Activated CD8-positive, alpha-beta memory T cell treated with anti-CD3 and anti-CD28 coated beads, Interleukin-2, amount 10 ng/mL, durations not matched to agents 7 days and 5 days (primary cell): ENCODE measurements at places on chromosomes 1 and 21.

GRCh38 chr21:23045955-23046354, 2047.7 kb downstream of the NCAM2 start:
- no peak for DNase-seq
- H3K36me3 ChIP-seq = no peaks in the 10 kb centered on the region
- H3K4me3 ChIP-seq = no peak overlapping the region
- no peak overlapping the region for H3K27ac ChIP-seq
- H3K27me3 ChIP-seq = no peaks in the 10 kb centered on the region

DNA sequence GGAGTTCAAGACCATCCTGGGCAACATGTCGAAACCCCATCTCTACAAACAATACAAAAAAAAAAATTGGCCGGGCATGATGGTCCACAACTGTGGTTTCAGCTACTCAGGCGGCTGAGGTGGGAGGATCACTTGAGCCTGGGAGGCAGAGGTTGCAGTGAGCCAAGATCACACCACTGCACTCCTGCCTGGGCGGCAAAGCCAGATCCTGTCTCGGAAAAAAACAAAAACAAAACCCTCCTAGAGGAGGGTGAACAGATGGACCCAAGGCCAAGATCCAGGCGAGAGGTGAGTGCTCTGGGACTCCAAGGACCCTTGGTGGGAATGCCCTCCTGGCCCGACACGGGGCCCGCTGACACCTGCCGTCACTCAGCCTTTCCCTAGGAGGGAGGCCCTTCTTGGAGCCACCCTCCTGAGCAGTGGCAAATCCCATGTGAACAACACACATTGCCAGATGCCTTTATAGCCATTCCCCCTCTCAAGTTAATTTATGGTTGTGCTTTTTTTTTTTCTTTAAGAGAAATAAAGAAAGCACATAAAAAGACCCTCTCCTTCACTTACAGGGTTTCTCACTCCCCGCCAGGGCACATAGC, 380 bp downstream of the TFF2 start:
- H3K27me3 ChIP-seq = no peaks in the 10 kb centered on the region
- H3K36me3 ChIP-seq = no peaks in the 10 kb centered on the region
- H3K27ac ChIP-seq = no peak overlapping the region
- no peaks in the 10 kb centered on the region for H3K4me1 ChIP-seq
- no peak for DNase-seq

GRCh38 chr21:19776076-19776475, 1222.1 kb upstream of the NCAM2 start:
- H3K27me3 ChIP-seq = no peaks in the 10 kb centered on the region
- no peaks in the 10 kb centered on the region for H3K36me3 ChIP-seq
- no peak for DNase-seq

- H3K27ac ChIP-seq = no peak overlapping the region
- no peak overlapping the region for H3K4me3 ChIP-seq
- no peak for DNase-seq
- H3K27me3 ChIP-seq = peaks cover 4% of the 10 kb centered on the region
- H3K36me3 ChIP-seq = no peaks in the 10 kb centered on the region
Observed at GRCh38 chr1:224959115-224959514, 29.6 kb downstream of the DNAH14 start.

DNA sequence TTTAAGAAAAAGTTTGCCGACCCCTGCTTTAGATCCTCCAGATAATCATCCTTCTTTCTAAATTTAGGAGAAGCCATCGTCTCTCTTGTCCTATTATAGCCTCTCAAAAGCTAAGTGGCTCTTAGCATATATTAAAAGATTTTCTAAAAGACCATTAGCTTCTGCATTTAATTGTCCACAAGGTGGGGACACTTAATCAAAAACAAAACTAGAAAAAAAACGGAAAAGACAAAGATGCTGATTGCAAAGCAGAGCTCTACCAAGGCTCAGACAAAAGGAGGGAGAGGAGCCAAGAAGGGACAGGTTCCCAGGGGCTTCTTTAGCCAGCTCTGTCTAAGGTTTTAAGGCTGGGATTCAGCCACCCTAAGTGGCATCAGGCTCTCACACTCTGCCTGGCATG, 128.3 kb upstream of the HMGB4 start:
- H3K36me3 ChIP-seq = no peaks in the 10 kb centered on the region
- peaks cover 10% of the 10 kb centered on the region for H3K27me3 ChIP-seq
- no peak overlapping the region for H3K4me3 ChIP-seq
- H3K27ac ChIP-seq = no peak overlapping the region

- no peaks in the 10 kb centered on the region for H3K4me1 ChIP-seq
- no peaks in the 10 kb centered on the region for H3K36me3 ChIP-seq
- no peak overlapping the region for H3K27ac ChIP-seq
Observed at GRCh38 chr1:15173863-15174614, 20.5 kb downstream of the TMEM51 start.

DNA sequence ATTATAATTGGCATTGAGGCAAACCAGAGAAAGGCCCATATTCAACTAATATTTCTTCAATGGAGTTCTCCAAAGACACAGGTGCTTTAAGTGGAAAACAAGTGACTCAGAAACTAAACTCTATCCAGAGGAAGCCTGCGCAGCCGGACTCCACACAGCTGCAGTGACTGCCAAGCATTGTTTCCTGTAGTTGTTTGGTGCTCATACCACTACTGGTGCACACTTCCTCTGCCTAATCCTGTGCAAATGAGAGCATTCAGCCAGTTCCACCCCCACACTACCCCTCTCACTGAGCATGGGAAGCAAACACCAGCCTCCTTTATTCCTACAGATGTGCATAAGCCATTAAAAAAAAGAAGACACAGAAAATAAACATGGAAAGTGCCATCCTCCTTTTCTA, 102.9 kb downstream of the VAV3 start:
- no peaks in the 10 kb centered on the region for H3K27me3 ChIP-seq
- no peak overlapping the region for H3K4me3 ChIP-seq
- peaks cover 22% of the 10 kb centered on the region for H3K4me1 ChIP-seq

- H3K4me1 ChIP-seq = peaks cover 19% of the 10 kb centered on the region
- peaks cover 2% of the 10 kb centered on the region for H3K36me3 ChIP-seq
- H3K4me3 ChIP-seq = no peak overlapping the region
- H3K27ac ChIP-seq = no peak overlapping the region
- DNase-seq = no peak
Observed at GRCh38 chr1:184157394-184157742, 105.8 kb downstream of the TSEN15 start.

GRCh38 chr21:34073749-34074282, 438 bp downstream of the MRPS6 start:
- no peak for DNase-seq
- H3K27me3 ChIP-seq = peaks cover 5% of the 10 kb centered on the region
- peaks cover 44% of the 10 kb centered on the region for H3K4me1 ChIP-seq
- H3K4me3 ChIP-seq = peak overlapping the region; percentile 90
- H3K36me3 ChIP-seq = peaks cover 37% of the 10 kb centered on the region

GRCh38 chr1:48263041-48263440, 40.5 kb downstream of the SLC5A9 start:
- no peak overlapping the region for H3K4me3 ChIP-seq
- H3K27ac ChIP-seq = no peak overlapping the region
- no peaks in the 10 kb centered on the region for H3K36me3 ChIP-seq
- H3K27me3 ChIP-seq = peaks cover 7% of the 10 kb centered on the region

DNA sequence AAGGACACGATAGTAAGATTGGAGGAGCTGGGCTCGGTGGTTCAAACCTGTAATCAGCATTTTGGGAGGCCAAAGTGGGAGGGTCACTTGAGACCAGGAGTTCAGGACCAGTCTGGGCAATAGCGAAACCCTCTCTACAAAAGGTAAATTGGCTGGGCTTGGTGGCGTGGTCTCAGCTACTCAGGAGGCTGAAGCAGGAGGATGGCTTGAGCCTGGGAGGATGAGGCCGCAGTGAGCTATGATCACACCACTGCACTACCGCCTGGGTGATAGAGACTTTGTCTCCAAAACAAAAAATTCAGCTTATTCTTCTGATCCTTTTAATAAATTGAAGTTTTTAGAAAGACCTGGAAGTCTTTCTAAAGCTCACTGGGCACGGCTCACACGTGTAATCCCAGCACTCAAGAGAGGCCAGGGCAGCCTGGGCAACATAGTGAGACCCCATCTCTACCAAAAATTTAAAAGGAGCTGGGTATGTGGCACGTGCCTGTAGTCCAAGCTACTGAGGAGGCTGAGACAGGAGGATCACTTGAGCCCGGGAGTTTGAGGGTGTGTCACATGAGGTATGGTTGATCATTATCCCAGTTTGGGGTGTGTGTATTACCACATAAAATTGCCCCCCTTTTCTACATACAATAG, 15.3 kb downstream of the MASP2 start:
- H3K27ac ChIP-seq = no peak overlapping the region
- H3K36me3 ChIP-seq = peaks cover 5% of the 10 kb centered on the region
- H3K4me3 ChIP-seq = no peak overlapping the region
- no peaks in the 10 kb centered on the region for H3K4me1 ChIP-seq
- DNase-seq = no peak
- H3K27me3 ChIP-seq = no peaks in the 10 kb centered on the region

DNA sequence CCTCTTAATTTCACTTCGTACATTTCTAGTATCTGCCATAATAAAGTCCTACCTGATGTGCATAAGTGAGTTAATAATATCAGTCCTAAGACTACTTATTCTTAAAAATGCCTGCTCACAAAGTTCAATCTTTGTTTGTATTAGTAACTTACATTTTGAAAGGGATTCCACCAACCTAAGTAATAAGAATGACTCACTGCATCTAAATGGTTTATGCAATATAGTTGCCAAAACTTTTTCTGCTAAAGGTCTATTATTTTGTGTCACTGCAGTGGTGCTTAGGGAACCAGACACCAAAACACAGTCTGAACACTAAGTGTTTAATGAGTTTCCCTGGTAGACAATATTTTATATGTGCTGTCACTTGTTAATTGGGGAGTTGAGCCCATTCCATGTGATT, 1.8 kb downstream of the ZNF669 start:
- no peak for DNase-seq
- peaks cover 9% of the 10 kb centered on the region for H3K27me3 ChIP-seq
- no peak overlapping the region for H3K27ac ChIP-seq
- H3K4me3 ChIP-seq = no peak overlapping the region
- peaks cover 59% of the 10 kb centered on the region for H3K36me3 ChIP-seq

DNA sequence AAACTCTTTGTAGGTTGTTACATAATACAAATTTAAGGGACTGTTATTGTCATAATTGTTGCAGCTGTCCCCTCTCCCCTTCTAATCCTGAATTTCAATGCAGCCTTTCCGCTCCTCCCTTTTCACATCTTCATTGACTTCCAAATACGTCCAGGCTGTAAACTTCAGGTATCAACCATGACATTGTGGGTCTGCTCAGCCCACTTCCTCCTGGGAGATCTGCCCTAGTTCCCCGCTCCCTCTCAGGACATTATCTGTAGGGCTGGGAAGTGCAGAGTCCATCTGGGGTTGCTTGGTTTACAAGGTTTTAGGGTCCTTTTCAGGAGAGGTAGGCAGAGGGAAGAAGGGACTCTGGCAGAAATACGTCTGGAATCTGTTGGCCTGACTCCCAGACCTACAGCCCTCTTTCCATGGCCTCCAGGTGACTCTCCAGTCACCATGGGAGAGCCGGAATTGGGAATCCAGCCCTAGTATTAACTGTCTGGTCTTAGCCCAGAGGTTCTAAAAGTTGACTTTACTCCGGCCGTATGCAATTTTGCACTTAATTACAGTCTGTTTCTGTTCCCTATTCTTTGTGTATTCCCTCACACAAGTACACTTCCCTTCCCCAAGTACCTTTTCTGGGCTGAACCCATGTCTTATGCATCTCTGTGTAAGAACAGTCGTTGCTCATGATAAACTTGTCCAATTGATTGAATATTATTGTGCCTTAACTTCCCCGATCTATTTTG, 4.7 kb upstream of the DENND2D start:
- DNase-seq = no peak
- peak overlapping the region; percentile 75 for H3K27ac ChIP-seq
- H3K27me3 ChIP-seq = no peaks in the 10 kb centered on the region
- H3K4me3 ChIP-seq = peak overlapping the region; percentile 97
- peaks cover 55% of the 10 kb centered on the region for H3K4me1 ChIP-seq

- H3K4me1 ChIP-seq = no peaks in the 10 kb centered on the region
- H3K36me3 ChIP-seq = no peaks in the 10 kb centered on the region
- H3K27me3 ChIP-seq = no peaks in the 10 kb centered on the region
- H3K4me3 ChIP-seq = no peak overlapping the region
Observed at GRCh38 chr1:107514841-107515240, 374.0 kb downstream of the NTNG1 start.

GRCh38 chr1:91876040-91876470, 9.9 kb downstream of the TGFBR3 start:
- H3K4me3 ChIP-seq = no peak overlapping the region
- no peak overlapping the region for H3K27ac ChIP-seq
- peaks cover 37% of the 10 kb centered on the region for H3K27me3 ChIP-seq
- DNase-seq = peak; percentile 43

DNA sequence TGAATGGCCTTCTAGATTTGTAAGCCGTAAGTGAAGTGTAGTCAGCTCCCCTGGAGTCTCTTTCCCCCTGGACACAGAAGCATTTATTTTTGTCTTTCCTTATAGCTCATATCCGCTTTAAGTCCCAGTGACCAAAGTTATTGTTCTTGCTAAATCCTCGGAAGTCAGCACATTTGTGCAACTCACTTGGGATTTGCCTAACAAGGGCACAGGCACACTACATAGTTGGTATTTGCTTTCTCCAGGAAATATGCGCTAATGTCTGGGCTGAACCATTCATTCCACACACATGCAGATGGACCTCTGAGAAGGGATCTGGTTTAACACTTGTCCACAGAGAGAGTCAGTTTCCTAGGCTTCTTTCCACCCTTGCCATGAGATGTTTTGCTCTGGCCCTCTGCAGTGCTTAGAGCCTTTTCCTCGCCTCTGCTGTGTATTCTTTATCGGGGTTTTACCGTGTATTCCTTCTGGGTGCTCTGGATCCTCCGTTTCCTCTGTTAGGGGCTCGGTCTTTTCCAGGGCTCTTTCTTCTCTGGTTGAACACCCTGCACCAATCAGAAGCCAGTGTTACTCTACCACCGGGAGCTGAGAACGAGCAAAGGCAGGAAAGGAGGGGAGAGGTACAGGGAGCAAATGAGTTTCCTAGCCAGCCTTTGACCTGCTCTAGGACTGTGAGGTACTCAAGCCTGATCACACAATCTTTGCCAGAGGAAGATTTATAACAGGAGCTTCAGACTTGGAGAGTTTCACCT, 72.4 kb downstream of the ABCA4 start:
- no peak for DNase-seq
- H3K27ac ChIP-seq = no peak overlapping the region
- peaks cover 10% of the 10 kb centered on the region for H3K4me1 ChIP-seq
- H3K36me3 ChIP-seq = no peaks in the 10 kb centered on the region
- no peak overlapping the region for H3K4me3 ChIP-seq

DNA sequence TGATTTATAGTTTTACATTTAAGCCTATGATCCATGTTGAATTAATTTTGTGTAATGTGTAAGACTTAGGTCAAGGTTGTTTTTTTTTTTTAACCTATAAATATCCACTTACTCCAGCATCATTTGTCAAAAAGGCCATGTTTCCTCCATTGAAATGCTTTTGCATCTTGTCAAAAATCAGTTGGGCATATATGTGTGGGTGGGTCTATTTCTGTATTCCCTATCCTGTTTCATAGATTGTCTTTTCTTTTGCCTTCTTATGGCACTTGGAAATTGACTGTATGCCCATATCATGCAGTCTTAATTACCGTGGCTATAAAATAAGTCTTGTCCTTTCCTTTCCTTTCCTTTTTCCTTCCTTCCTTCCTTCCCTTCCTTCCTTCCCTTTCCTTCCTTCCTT, 138.2 kb downstream of the PRDM2 start:
- H3K4me1 ChIP-seq = no peaks in the 10 kb centered on the region
- H3K4me3 ChIP-seq = no peak overlapping the region
- no peak overlapping the region for H3K27ac ChIP-seq
- H3K27me3 ChIP-seq = peaks cover 22% of the 10 kb centered on the region
- DNase-seq = no peak
